NCI-H1417 treated with DMSO at 0.1 percent for 48 hours (cell line): ENCODE measurements at places on chromosomes 6 and 20.

DNA sequence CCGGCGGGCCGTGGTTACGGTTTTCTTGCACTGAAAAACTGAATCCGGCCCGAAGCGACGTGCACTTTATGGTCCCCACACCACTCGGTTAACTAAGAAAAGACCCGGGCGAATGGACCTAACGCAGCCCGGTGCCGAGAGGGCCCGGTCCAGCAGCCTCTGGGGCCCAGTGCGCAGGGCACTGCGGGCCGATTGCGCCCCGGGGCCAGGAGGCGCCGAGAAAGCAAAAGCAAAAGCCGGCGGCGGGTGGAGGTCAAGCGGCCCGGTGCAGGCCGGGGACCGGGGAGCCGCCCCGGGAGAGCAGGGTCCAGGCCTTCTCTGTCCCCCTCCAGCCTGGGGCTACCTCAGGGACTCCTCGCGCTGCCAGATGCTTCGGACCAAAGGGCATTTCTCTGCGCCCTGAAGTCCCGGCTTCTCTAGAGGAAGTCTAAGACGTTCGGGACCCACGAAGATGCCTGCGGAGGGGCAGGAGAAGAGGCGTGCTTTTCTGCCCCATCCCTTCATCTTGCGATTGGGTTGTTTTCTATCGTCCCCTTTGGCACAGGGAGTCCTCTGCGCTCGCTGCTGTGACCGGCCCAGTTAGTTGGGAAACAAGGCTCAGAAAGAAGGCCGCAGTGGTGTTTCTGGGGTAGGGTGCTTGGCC lies 4.4 kb downstream of the FOXF2 start:
- no peak for DNase-seq

GRCh38 chr6:15985379-15985959 lies 143.4 kb upstream of the MYLIP start:
- no peak for DNase-seq

- DNase-seq: no peak
These were observed 12.3 kb downstream of the GHRH start for GRCh38 chr20:37249304-37249703.

GRCh38 chr6:105056646-105057045 lies 99.7 kb downstream of the LIN28B start:
- no peak for DNase-seq

DNA sequence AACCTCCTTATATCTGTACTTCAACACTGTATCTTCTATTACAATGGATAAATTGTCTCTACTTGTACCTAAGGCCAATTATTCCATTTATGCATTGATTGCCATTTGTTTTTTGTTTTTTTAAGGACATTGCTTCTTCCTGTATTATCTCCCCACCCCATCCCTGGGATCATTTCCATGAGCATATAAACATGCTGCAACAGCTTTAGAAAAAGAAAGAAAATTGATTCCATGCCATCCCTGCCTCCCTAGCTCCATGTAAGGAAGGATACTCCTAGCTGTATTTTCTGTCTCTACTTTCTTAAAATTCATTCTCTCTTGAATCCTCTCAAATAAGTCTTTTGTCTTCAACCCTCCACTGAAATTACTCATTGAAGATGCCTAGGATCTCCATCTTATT lies 101.8 kb upstream of the SIM1 start:
- DNase-seq: no peak

GRCh38 chr6:39195792-39196385 lies 33.4 kb downstream of the KCNK5 start:
- DNase-seq: no peak

- no peak for DNase-seq
These were observed 4.9 kb downstream of the PREP start for GRCh38 chr6:105397987-105398386.

DNA sequence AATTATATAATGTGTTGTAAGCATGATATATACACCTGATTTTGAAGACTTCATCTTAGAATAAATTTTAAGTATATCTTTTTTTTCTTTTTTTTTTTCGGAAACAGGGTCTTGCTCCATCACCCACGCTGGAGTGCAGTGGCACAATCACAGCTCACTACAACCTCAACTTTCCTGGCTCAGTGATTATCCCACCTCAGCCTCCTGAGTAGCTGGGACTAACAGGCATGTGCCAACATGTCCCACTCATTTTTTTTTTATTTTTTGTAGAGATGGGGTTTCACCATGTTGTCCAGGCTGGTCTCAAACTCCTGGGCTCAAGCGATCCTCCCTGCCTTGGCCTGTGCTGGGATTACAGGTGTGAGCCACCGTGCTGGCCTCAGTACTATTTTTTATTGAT lies 17.1 kb downstream of the VPS52 start:
- DNase-seq: no peak

- DNase-seq: no peak
These were observed 8.8 kb downstream of the PKIG start for GRCh38 chr20:44590980-44591778.

GRCh38 chr6:39923394-39923793 lies 10.9 kb downstream of the MOCS1 start:
- no peak for DNase-seq

GRCh38 chr20:2899243-2899642 lies 26.0 kb downstream of the PTPRA start:
- DNase-seq: no peak

DNA sequence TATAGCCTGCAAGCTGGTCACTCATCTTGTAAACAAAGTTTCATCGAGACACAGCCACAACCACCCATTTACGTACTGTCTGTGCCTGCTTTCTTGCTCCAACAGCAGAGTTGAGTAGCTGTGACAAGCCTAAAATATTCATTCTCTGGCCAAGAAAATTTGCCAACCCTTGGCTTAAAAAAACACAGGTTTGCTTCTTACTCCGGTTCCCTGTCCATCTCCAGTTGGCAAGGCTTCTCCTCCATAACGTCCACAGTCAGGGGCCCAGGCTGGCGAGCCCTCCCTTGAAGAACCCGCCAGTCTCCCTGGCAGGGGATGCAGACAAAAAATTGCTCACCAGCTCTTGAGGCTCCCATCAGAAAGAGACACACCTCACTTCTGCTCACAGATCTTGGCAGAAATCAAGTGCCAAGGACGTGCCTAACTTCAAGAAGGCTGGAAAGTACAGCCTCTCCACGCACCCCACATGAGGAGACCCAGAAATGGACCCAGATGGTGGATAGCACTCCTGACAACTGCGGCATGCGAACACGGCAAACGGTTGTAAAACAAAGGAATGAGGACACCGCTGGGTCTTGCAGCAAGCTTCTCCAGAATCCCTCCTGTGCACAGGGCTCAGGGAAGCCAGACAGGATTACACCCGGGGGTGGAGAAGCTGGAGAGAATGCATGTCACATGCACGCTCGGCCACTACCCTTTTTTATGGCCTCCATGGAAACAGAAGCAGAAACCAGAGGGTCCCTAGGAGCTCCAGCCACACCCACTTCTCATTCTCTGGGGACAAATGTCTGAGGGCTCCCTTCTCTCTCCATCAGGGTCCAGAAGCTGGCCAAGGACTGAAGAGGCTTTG lies 59.8 kb upstream of the SIRPA start:
- DNase-seq: no peak

GRCh38 chr6:16146527-16146955 lies 17.7 kb downstream of the MYLIP start:
- peak; percentile 41 for DNase-seq

- DNase-seq: no peak
These were observed 251.5 kb downstream of the SOX4 start for GRCh38 chr6:21845018-21845417.

GRCh38 chr6:49676671-49677281 lies 36.6 kb downstream of the CRISP2 start:
- DNase-seq: no peak

DNA sequence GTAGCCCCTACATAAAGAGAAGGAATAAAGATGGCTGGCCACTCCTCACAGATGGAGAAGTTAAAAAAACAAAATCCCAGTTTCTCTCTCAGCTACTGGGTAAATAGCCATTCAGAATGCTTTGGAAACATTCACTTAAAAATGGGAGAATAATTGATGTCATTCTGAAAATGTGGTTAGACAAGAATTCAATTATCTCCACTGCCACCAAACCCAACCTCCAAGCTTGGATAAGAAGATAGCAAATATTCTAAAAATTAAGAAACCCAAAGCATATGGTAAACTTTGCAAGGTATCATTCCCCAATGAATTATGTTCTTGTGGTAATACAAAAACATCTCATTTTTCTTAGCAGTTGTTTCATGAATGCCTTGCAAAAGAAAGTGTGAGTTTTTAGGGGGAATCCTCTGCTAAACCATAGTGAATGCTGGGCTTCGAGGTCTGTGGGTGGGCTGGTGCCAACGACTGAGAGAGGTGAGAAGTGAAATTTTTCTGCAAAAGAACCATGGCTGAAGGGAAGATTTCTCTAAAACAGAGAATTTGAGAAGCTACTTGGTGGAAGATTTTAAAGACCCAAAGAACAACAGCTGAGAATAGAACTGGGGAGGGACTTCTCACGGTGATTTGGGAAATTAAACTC lies 497.9 kb upstream of the JARID2 start:
- DNase-seq: no peak

DNA sequence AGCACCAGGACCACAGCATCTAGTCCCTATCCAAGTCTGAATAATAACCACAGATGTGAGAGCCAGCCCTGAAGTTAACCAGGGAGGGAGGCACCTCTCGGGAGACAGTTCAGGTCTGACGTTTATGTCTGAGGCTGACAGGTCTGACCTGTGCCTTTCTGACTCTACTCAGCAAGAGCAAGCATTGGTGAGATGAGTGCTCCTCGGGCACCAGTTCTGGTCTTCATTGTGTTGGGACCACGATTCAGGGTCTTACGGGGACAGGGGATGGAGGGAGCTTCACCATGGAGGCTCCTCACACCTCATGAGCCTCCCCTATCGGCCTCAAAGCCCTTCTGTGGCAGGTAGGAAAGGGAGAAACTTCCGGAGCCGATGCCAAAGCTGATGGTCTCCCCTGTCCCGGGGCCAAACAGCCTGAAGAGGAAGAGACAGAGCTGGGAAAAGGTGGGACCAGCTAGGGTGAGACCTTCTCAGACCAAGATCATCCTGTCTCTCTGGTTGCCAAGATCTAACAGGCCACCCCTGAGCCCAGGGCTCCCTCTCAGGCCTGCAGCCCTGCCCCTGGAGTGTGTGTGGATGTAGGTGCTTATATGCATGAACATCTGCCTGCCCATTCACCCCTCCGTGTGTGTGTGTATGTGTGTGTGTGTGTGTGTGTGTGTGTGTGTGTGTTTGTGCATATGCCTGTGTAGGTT lies 170.5 kb downstream of the VEGFA start:
- DNase-seq: no peak

DNA sequence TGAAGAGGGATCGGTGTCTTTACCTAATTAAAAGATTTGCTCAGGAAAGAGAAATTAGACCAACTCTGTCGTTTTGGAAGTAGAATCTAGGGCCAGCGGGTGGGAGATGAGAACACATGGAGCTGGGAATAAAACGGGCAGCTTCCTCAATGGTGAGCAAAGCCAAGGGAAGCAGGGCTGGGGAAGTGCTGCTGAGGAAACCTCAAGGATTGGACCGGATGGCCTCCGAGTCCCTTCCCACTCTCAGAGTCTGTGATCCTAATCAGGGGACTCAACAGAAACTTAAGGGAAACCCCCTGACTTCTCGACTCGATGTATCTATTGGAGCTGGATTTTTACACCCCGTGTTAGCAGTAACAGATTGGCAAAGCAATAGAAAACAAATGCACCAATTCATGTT lies 10.8 kb downstream of the GCNT2 start:
- DNase-seq: no peak

- DNase-seq: no peak
These were observed 3.9 kb downstream of the NOL4L start for GRCh38 chr20:32580970-32581838.

DNA sequence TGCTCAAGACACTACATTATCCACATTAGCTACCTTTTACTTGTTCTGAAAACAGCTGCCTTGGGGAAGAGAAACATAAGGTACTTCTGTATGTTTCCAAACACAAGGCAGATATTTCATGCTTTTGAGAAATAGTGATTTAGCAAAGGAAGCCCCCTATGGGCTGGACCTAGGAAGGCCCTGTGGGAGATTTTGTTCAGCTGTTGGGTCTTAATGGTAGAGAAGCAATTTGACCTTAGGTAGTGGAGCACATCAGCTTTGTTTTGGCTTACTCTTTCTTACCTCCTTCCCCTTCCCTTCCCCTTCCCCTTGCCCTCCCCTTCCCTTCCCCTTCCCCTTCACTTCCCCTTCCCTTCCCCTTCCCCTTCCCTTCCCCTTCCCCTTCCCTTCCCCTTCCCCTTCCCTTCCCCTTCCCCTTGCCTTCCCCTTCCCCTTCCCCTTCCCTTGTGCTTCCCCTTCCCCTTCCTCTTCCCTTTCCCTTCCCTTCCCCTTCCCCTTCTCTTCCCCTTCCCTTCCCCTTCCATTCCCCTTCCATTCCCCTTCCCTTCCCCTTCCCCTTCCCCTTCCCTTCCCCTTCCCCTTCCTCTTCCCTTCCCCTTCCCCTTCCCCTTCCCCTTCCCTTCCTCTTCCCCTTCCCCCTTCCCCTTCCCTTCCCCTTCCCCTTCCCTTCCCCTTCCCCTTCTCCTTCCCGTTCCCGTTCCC lies 84.6 kb downstream of the ANKS1A start:
- no peak for DNase-seq

DNA sequence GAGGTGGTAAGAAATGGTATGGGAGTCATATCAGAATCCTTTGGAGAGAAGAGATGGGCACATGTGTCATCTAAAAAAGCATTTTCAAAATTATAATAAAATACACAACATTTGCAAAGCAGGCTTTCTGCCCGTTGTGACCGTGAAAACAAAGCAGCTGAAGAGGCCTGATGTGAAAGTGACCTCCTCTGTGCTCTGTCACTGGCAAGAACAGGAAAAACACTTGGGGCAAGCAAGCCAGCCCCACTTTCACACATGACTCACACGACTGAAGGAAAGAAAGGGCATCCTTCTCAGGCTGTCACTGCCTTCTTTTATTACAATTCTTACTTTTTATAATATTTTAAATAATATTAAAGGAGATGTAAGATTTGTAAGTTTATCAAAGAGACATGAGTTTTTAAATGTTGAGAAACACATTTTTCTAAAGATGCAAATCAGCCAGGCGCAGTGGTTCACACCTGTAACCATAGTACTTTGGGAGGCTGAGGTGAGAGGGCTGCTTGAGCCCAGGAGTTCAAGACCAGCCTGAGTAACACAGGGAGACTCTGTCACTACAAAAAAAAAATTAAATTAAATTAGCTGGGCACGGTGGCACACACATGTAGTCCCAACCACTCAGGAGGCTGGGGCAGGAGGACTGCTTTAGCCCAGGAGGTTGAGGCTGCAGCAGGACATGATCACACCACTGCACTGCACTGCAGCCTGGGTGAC lies 143.7 kb downstream of the BTBD9 start:
- DNase-seq: no peak

DNA sequence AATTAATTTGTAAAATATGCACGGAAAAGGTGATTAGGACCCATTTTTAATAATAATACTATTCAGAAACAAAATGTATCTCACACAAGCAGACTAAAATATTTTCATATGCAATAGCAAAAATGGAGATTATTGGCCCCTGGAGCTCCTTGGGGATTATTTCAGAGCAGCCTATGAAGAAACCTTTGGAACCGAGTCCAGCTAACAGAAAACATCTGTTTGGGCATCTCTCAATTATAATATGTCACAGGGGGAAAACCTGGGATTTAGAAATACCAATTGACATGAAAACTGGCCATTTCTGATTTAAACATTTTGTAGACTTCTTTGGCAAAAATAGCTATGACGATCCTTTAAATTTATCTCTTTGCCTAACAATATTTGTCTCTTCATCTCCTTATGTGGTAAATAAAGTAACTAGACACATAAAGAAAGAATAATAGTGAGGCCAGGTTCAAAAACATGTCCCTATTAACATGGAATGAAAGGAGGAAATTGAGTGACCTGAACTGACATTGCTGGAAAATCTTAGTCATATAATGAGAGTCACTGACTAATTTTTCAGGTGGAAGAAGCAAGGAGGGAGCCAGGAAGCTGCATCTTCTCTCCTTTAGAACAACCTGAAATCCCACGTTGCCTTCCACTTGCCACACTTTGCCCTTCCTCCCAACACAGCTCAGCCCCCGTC lies 199.0 kb downstream of the SOD2 start:
- DNase-seq: no peak
